ENCODE measurements at places on chromosomes 5 and 9.
A peak's percentile ranks its signal among the peaks of the same experiment; 100 is the strongest.

DNA sequence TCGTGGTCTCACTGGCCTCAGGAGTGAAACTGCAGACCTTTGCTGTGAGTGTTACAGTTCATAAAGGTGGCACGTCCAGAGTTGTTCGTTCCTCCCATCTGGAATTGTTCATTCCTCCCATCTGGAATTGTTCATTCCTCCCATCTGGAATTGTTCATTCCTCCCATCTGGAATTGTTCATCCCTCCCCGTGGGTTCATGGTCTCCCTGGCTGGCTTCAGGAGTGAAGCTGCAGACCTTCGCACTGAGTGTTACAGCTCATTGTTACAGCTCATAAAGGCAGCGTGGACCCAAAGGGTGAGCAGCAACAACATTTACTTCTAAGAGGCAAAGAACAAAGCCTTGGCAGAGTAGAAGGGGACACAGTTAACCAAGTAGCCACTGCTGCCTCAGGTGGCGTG, 69.1 kb downstream of the GCNT1 start:
- no peak for DNase-seq

DNA sequence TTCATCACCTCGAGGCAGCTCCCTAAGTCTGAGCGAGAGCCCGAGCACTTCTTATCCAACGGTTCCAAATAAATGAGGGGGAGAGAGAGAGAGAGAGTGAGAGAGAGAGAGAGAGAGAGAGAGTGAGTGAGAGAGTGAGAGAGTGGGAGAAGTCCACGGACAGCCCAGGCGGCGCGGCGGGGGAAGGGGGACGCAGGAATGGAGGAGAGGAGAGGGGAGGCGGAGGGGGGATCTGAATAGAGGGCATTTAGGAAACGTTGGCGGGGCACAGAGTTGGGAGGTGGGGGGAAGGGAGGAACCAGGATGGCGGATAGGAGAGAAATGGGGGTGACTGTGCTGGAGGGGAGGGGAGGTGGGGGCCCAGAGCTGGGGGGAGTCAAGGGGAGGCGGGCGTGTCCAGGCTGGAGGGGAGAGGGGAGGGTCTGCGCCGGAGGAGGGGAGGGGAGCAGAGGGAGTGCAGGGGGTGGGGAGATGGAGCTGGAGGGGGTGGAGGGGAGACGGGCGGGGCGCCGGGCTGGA, 398 bp upstream of the BASP1 start:
- no peak for DNase-seq

DNA sequence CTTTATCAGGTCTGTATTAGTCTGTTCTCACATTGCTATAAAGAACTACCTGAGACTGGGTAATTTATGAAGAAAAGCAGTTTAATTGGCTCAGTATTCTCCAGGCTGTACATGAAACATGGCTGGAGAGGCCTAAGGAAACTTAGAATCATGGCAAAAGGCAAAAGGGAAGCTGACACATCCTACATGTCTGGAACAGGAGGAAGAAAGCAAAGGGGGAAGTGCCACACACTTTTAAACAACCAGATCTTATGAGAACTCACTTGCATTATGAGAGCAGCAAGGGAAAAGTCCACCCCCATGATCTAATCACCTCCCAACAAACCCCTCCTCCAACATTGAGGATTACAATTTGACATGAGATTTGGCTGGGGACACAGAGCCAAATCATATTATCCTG, 132.1 kb downstream of the PCSK1 start:
- DNase-seq = no peak

- no peak for DNase-seq
Observed at GRCh38 chr9:113901221-113901688, 25.1 kb downstream of the ZNF618 start.

DNA sequence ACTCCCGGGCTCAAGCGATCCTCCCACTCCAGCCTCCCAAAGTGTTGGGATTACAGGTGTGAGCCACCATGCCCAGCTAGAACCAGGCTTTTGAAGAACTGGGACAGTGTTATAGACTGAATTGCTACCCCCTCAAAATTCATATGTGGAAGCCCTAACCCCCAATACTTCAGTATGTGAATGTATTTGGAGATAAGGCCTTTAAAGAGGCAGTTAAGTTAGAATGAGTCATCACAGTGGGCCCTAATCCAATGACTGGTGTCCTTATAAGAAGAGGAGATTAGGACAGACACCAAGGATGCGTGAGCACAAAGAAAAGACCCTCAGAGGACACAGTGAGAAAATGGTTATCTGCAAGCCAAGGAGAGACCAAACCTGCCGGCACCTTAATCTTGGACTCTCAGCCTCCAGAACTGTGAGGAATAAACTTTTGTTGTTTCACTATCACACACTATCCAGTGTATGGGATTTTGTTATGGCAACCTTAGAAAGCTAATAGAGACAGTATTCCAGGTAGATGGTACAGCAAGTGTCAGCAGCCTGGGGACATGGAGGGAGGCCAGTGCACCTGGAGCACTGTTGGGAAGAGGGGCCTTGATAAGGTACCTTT, 31.4 kb upstream of the ERGIC1 start:
- no peak for DNase-seq

- DNase-seq = no peak
Observed at GRCh38 chr5:129630101-129630500, 117.8 kb upstream of the MINAR2 start.

GRCh38 chr5:172730981-172731679, 39.9 kb downstream of the DUSP1 start:
- no peak for DNase-seq

GRCh38 chr9:83431101-83432060, 106.8 kb downstream of the FRMD3 start:
- DNase-seq = no peak

DNA sequence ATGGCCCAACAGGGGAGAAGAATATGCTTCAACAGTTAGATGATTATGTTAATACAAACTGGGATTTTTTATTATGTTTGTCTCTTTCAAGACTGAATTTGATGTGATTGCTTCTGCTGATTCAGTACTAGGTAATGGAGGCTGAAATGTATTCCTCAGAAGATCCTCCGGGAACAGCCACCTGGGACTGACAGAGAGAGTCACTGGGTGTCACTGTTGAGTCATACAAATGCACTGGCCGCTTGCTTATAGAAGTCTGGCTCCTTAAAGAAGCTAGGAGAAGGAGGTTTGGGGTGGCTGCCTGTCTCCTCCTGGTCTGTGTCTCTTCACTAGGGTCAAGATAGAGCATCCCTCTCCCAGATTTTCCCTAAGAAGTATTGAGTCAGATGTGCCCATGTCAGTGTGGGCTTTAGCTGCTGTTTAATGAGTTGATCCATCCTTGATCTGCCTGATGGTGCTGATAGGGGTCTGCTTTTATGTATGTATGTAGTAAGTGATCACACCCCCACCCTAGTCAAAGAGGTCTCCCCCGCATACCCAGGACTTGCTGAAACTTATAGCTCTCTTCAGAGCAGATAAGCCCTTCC, 773.4 kb downstream of the BRINP1 start:
- no peak for DNase-seq

GRCh38 chr5:160082614-160083500, 36.4 kb downstream of the PWWP2A start:
- DNase-seq = no peak

DNA sequence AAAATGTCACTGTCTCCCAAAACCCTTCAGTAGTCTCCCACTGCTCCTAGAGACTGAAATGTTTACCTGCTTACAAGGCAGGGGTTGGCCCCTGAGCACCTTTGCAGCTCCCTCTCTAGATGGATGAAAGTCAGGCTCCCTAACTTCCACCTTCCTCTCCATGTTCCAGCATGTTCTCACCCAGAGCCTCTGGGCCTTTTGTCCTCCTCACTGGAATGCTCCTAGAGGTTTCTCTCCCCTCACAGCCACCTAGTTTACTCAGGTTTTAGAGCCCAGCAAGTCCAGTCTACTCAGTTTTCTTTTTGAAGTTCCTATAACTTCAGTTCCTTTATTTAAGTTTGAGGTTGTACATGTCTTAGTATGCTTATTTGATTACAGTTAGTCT, 815 bp upstream of the URM1 start:
- DNase-seq = no peak

- no peak for DNase-seq
Observed at GRCh38 chr5:143501310-143502044, 98.0 kb upstream of the NR3C1 start.

DNA sequence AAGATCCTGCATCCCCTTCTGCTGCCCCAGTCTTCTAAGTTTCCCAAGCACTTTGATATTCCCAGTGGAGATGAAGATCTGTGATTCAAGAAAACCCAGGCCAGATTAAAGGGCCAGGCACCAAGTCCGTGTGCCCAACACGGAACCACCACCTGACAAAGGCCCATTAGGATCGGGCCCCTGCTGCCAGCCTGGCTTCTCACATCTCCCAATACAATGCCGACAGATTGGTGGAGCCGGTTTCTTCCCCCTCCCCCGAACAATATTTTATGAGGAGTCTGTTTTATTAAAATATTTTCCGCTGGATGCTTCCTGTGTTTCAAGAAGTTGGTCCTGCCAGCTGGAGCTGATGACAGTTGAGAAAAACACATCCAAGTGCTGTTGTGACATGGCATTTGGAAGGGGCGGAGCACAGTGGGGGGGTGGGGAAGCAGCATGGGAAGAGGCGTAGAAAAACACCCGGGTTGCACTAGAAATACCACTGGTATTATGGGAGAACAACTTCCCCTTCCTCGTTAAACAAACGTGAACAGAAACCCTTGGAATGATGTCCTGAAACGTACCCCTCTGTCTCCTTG, 45.0 kb downstream of the CRB2 start:
- no peak for DNase-seq

GRCh38 chr5:62783374-62784057, 204.9 kb downstream of the LRRC70 start:
- no peak for DNase-seq

- DNase-seq = no peak
Observed at GRCh38 chr5:157295247-157295646, 29.3 kb downstream of the CYFIP2 start.

GRCh38 chr5:40333459-40334241, 346.1 kb upstream of the PTGER4 start:
- no peak for DNase-seq

DNA sequence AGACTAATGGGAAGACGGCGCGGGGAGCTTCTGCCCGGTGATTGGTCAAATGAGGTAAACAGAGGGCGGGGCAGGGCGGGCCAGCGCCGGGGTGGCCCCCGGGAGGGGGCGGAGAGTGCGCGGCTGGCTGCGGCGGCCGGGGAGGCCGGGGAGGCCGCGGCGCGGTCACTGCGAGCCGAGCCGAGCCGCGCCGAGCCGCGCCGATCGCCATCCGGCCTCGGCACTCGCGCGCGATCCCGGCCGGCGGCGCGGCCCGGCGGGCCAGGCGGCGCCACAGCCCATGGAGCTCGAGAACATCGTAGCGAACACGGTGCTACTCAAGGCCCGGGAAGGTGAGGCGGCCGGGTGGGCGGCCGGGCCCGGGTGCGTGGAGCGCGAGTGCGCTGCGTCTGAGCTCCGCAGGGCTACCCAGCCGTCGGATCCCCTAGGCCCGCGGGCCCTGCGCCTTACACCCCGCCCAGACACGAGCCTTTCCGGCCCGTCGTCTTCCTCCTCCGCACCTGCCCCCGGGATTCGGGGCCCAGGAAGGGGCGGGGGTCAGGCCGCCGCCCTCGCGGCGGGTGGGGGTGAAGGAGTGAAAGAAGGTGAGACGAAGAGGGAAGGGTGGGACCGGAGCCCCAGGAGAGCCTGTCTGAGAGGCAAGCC, at the start of gene GRK6:
Gene GRK6 (plus strand): TSS at position 111 of the 645 bp plus-strand sequence. CDS start 170 bp downstream, at position 281.
- DNase-seq = peak; percentile 80

- no peak for DNase-seq
Observed at GRCh38 chr5:73280821-73281746, 108.1 kb downstream of the TMEM174 start.

GRCh38 chr5:133606835-133607234, 5.5 kb downstream of the FSTL4 start:
- no peak for DNase-seq

- DNase-seq = no peak
Observed at GRCh38 chr9:130172161-130172857, at the start of gene NCS1. Gene NCS1 (plus strand): TSS chr9:130172404. CDS start chr9:130172664, 260 bp downstream.

DNA sequence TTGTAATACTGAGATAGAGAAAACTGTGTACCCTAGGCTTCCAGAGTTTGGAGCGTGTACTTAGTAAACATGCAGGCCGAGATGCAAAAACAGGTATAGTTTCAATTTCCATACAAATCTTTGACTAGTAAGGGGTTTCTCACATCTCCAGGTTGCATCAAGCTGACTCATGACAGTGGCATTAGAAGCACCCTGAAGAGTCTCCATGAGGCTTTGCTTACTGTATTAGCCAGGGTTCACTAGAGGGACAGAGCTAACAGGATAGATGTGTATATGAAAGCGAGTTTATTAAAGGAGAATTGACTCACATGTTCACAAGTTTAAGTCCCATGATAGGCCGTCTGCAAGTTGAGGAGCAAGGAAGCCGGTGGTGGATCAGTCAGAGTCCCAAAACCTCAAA, 275.3 kb upstream of the CDH6 start:
- DNase-seq = no peak

- DNase-seq = no peak
Observed at GRCh38 chr9:107925749-107926297, 436.3 kb upstream of the KLF4 start.

GRCh38 chr5:79036769-79037168, 32.7 kb downstream of the DMGDH start:
- DNase-seq = no peak

- DNase-seq = no peak
Observed at GRCh38 chr5:136586196-136586595, 220.9 kb upstream of the TRPC7 start.

- no peak for DNase-seq
Observed at GRCh38 chr5:78779771-78780616, 131.4 kb upstream of the LHFPL2 start.

DNA sequence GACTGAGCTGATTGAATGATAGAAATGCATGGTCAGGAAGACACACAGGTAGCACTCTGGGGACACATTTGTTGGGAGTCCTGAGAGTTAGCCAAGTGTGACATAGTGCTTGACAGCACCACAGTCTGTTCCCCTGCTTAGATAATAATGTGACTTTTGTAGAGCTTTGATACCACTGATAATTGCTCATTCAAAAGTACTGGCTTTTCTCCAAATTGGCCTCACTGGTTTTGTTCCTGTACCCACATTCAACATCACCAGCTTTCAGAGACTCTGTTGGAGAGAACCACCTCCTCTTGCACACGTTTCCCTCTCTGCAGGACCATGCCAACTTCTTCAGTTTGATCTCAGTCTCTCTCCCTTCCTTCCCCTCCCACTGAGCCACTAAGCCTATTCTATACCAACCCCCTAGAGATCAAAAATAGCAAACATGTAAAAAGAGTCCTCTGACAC, 52.5 kb upstream of the IL7R start:
- DNase-seq = no peak
